NCI-H2081 (cell line): ENCODE measurements at places on chromosomes 11 and 22.

DNA sequence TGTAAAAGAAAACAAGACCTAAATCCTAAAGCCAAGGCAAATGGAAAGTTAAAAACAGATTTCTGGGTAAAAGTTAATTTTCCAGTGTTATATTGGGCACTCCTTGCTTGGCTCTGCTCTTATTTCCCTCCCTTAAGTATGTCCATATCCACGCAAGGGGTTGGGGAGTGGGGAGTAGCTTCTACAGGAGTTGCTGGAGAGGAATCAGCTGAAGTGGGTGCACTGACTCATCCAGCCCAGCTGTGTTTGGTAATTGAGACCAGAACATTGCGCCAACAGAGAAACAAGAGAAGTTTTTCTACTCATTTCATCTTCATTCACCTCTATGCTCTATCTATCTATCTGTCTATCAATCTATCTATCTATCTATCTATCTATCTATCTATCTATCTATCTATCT lies 298.4 kb upstream of the PDGFD start:
- DNase-seq, result no peak

GRCh38 chr11:74612877-74613276 lies 20.5 kb downstream of the POLD3 start:
- no peak for DNase-seq

DNA sequence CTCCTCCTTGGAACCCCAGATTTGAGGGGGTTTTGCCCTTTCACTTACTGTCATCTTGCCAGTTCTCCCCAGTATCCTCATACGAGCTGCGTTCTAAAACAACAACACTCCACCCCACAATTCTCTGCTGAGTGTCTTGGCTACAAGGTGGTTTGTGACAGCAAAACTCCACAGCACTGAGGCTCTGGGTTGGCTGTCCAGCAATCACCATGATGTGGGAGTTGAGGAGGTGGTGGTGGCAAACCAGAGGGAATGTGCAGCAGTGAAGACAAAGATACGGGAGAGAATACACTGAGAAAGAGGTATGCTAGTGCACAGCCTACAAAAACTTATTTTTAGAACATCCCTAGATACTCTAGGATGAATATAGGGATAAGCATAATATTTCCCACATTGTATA lies 335.0 kb downstream of the C11orf87 start:
- DNase-seq, result no peak

- no peak for DNase-seq
Observed at GRCh38 chr11:134394311-134394710, 17.7 kb downstream of the B3GAT1 start.

- DNase-seq, result peak; percentile 56
Observed at GRCh38 chr11:63478896-63479295, 12.1 kb downstream of the PLAAT5 start.

DNA sequence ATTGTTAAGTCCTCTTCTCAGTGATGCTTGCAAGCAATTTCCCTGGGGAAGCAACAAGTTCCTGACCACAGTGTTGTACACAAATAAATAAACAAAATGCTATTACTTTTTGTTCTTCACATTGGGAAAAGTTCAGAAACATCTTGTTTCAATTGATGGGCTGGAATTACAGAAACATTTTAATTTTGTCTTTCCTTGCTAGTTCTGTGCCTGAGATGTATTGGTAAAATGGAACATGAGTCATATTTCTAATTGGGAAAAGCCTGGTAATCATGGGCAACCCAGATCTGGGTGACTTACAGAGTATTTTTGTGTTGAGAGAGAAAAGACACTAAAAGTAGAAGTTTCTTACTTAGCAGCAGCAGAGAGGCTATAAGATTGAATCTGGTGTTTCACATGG lies 576 bp upstream of the BLID start:
- DNase-seq, result no peak

GRCh38 chr11:28834877-28835276 lies 726.7 kb downstream of the METTL15 start:
- no peak for DNase-seq

GRCh38 chr11:88813233-88813915 lies 252.4 kb downstream of the GRM5 start:
- DNase-seq, result no peak

DNA sequence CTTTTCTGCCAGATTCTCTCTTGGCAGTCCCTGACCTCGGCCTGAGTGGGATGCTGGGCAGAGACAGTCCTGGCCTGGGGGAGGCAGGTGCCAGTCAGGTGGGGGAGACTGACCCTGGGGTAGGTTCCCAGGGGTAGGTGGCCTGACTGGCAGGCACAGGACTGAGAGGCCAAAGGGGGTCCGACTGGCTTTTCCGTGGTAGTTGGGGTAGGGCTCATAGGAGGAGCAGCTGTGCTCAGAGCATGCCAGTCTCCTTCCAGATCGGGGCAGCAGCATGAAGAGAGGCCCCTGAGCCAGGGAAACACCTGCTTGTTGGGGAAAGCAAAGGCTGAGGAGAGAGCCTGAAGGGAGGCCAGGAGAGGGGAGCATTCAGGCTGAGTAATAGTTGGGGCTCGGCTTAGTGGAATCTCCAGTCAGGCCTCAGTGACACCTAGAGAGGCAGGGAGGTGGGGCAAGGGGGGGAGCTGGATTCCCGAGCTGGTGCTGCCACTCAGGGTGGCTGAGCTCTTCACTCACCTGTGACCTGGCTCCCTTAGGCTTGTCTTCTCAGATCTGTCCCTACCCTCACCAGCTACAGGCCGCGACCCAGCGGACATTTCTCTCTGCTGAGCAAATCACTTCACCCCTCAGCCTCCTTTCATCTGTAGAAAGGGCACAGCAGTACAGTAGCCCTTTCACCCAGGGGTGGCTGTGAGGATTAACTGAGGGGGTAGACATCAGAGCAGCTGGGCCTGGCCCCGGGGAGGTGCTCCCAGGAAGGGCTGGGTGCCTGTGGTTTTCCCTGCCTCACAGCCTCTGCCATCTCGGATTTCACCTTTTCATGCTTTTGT lies 26.2 kb downstream of the MCM5 start:
- no peak for DNase-seq

- no peak for DNase-seq
Observed at GRCh38 chr11:70788248-70789022, 390.1 kb downstream of the CTTN start.

DNA sequence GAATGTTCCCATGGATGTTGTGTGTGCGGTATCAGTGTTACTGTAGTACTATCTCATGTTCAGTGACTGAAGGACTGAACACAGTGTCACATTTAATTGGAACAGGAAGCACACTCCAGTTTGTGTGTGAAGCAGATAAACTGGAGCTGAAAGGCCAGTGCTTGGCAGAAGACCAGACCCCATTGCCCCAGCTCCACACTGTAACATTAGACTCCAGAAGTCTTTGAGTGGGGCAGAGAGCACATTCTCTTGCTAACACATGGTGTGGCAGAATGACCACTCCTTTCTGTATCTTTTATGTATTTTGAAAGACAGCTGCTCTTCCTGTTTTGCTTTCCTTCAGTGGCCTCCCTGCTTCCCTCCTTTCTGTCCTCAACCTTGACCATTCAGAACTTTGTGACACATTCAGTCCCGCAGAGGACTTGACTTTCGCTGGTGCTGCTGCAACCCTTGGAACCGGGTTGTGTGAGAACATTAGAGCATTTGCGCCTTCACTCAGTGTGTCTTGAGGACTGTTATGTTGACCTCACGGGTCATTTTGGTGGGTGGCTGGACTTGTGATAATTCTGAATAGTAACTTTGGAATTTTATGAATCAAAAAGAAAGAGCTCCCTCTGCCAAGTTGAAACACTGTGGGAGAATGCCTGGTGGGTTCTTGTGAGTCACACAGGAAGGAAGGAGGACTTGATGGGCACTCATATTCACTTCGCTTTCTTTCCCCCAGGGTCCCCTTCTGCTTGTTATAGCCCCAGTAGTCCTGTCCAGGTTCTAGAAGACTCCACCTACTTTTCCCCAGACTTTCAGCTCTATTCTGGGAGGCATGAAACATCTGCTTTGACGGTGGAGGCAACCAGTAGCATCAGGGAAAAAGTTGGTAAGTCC lies 26.4 kb downstream of the AMOTL1 start:
- no peak for DNase-seq

DNA sequence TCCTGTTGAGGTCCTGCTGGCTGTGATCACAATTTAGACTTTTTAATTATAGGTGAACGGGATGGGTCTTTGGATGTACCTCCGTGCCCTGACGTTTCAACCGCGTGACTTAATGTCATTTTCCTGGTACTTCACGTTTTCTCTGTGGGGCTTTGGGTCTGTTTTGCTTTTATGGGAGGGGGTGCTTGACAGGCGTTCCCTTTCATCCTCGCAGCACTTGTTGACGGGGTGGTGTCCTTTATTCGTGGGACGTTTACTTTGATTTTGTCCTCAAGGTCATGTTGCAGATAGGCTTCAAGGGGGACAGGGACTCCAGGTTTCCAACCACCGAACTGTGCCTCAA lies 994 bp downstream of the PPP6R3 start:
- DNase-seq, result no peak

- no peak for DNase-seq
Observed at GRCh38 chr11:93984196-93984567, 37.0 kb upstream of the HEPHL1 start.

GRCh38 chr11:125494561-125494960 lies 1.5 kb downstream of the FEZ1 start:
- no peak for DNase-seq

GRCh38 chr11:33598426-33599069 lies 102.1 kb downstream of the C11orf91 start:
- peak; percentile 45 for DNase-seq

- DNase-seq, result no peak
Observed at GRCh38 chr11:73854680-73855079, 22.0 kb downstream of the COA4 start.

GRCh38 chr11:133070021-133070713 lies 462.1 kb downstream of the OPCML start:
- DNase-seq, result no peak

GRCh38 chr22:44086271-44087088 lies 62.4 kb downstream of the PARVB start:
- DNase-seq, result no peak

DNA sequence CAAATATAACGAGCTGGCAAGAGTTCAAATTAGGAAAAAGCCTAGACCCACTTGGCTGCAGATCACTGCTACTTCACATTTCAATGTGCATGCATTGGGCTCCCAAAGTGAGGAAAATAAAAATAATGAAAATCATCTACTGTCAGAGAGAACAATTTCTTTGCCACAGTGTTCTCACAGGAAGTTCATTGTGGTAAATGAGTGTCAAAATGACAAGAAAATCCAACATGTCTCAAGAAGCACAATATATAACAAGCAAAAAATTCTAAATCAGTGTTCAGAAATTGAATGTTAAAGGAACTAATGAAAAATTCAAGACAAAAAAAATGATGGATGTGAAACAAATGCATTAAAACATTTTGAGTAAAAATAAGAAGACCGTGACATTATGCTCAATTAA lies 31.3 kb downstream of the RCN1 start:
- DNase-seq, result no peak

DNA sequence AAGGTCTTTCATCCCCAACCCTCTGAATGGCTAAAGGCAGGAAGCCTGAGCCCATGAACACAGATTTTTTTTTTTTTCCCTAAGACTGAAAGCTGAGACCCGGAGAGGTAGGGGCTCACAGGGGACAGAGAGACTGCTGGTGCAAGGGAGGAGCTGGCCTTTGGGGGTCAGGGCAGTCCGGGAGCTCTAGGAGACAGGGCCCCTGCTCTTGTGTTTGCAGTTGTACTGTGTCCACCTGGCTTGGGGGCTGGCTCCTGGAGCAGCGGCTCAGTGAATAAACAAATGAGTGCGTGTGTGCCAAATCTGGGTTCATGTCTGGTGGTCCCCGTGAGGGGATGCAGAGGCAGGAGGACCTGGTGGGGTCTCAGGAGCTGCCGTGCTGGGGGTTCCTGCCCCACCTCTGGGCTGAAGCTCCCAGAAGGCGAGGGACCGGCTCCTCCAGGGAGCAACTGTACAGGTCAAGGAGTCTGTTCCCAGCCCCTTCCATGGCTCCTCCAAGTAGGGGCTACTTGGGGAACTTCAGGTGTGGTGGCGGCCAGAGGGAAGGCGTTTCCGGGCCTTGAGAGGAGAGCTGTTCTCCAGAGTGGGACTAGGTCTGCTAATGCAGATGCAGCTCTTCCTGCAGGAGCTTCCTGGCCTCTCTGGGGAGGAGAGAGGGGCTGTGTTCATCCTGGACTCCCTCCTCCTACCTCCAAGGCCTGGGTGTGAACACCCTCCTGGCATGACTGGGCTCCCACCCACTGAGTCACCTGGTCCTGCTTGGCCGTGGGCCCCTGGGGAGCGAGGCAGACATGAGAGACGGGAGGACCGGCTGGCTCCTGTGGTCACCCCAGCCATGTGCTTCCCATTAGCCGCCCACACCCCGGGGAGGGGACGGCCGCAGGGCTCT lies 57.6 kb downstream of the FBXO7 start:
- DNase-seq, result peak; percentile 34

DNA sequence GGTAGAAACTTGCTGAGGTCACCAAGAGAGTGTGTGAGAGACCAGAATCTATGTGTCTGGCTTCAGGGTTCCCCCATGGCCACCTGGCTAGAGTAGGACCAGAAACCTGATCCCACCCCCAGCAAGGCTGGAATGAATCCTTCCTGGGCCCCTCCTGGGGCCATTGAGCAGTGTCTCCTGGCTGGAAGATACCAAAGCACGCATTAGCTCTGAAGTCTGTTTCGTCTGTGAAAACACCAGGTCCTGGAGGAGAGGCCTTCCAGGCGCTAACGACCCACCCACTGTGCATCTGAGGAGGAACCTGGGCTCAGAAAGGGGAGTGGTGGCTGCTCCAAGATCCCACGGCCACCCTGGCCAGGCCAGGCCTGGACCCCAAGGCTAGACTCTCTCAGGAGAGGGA lies 15.5 kb upstream of the TSKU start:
- DNase-seq, result peak; percentile 44

GRCh38 chr11:70297341-70297740 lies 26.9 kb downstream of the PPFIA1 start:
- DNase-seq, result no peak

DNA sequence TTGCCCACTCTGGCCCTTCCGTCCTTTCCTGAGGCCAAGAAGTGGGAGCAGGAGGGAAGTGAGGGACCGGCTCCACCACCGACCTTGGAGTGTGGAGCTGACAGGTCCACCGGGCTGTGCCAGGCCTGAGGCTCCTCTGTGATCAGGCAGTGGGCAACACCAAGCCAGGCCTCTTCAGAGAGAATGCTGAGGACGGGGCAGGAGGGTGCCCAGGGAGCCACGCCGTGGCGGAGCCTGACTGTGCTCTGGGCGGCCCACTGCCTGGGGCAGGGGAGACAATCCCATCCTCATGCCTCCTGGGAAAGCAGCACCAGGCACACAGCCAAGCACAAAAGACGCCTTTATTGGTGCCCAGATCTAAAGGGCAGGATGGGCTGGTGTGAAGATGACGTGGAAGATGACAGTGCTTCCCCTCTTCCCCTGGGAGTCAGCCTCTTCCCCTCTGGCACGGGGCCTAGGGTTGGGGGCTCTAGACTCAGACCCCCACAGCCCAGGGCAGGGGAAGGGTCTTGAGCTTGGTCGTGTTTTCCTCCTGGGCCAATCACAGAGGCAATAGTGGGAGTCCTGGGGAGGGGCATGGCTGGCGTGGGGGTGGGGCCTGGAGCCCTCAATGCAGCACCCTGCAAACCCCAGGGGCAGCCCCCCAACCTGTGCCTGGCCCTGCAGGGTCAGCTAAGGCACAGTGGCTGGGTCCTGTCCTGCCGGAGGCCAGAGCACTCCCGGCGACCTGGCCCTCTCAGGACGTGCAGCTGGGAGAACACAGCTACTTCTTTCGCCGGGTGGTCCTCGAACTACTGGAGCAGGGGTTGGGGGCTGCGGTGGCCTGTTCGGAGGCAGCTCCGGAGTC lies 4.7 kb downstream of the LMF2 start:
- DNase-seq, result no peak

GRCh38 chr11:77361184-77361583 lies 59.7 kb upstream of the GDPD4 start:
- no peak for DNase-seq

GRCh38 chr11:10807493-10808234 lies 1.1 kb downstream of the EIF4G2 start:
- peak; percentile 73 for DNase-seq

- DNase-seq, result no peak
Observed at GRCh38 chr22:39622881-39623367, 52.4 kb downstream of the CACNA1I start.
